Kidney epithelial cell (primary cell): ENCODE measurements at places on chromosomes 16 and 17.

- no peak for DNase-seq
These were observed 28.5 kb upstream of the NACA2 start for GRCh38 chr17:61619493-61619892.

GRCh38 chr17:69093279-69093789 lies 32.6 kb upstream of the ABCA9 start:
- no peak for DNase-seq

DNA sequence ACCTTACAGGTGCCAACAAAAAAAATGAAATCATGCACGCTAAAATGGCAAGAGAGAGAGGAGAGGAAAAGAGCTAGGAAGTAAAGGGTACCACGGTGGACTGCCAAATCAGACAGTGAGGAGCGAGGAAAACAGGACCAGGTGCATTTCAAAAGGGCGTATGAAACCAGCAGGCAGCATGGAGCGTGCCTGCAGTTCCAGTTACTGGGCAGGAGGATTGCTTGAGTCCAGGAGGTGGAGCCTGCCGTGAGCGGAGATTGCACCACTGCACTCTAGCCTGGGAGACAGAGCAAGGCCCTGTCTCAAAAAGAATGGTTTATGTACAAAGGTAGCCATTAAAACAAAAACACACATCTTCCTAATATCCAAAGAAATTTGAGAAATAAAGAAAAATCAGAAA lies 16.4 kb downstream of the USP36 start:
- no peak for DNase-seq

DNA sequence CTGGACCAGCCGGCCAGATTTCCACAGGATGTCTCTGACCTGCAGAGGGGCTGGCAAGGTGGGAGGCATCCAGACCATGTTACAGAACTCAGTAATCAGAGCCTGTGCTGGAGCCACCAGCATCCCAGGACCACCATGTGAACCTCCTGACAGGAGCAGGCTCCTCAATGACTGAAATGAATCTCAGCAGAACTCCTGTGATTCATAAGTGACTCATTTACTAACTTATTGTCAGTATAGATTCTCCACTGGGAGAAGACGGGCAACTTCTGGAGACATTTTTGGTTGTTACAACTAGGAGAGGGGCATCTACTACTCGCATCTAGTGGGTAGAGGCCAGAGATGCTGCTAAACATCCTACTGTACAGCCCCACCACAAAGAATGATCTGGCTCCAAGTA lies 3.1 kb upstream of the WWOX start:
- DNase-seq = no peak

DNA sequence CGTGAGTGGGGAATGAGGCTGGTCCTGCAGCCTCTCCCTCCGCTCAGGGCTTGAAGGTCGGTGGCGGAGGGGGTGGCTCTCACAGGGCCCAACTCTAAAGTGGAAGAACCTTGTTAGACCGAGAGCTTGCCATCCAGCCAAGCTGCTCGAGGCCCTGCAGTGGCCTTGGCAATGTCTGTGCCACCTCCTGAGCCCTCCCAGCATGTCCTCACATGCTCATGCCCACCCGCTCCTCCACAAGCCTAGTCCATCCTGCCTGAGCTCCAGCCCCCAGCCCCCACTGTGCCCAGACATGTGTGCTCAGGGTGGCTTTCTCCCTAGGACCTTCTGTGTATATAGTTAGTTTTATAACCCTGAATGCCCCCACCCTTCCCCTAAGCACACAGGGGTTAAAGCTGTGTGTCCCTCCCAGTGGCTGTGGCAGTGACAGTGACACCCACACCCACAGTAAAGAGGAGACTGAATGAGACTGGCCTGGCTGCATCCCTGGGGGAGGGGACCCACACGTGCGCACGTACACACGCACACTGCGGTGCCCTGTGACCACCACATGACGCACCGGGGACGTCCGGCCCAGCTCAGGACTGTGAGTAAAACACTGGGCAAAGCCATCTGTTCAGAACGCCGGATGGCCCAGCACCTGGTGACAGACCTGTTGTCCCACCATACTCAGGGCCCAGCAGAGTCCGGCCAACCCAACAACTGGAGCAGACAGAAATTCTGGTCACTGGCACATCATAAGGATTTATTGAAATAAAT lies 15.6 kb downstream of the PDK2 start:
- DNase-seq = no peak

DNA sequence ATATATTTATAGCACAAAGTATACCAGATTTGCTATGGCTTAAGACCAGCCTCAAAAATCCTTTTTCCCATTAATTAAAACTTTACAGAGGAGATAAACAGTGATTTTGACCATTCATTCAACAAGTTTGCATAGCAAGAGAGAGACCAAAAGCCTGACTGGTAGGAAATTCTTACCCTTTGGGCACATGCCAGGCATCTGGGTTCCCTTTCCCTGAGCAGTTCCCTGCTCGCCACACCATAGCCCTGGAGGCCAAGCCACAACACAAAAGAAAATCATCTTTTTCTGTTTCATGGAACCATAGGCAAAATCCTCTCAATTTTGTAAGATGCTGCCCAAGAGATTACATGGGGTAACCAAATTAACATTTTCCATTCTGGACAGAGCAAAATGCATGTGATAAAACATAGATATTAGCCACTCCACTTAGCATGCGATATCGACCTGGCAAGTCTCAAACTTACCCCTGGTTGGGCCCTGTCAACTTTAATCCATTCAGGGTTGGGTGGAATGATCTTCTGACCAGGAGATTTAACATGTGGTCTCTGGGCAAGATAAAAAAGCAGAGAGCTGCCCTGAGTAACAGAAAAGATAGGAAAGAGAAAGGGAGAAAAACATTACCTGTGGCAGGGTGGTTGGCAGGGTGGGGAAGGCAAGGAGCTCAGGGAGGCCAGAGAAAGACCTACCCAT lies 57.6 kb upstream of the B4GALNT2 start:
- no peak for DNase-seq

DNA sequence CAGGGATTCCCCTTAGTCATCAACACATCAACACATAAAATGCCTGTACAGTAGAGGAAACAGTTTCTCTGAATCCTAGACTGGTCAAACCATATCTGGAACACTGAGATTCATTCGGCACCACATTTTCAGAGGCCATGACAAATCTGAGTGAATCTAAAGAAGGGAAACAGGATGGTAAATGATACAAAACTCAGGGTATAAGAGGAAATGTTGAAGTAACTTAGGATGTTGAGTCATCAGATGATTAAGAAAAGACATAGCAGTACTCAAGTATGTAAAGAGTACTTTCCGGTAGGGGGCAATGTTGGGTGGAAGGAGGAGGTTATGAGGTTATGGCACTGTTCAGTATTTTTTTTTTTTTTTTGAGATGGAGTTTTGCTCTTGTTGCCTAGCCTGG lies 358.5 kb upstream of the PMFBP1 start:
- DNase-seq = no peak

DNA sequence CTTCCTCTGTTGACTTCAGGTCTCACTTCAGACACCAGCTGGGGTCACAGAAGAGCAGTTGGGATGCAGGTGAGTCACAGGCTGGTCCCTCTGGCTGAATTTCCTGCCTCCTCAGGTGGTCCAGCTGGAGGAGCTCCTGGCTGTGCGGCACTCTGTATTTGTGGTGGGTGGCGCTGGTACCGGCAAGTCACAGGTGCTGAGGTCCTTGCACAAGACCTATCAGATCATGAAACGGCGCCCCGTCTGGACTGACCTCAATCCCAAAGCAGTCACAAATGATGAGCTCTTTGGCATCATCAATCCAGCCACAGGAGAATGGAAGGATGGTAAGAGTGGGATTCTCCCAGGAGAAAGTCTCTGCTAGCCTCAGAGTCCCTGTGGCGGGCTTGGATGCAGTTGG lies 149.2 kb downstream of the DNAH9 start:
- DNase-seq = no peak

DNA sequence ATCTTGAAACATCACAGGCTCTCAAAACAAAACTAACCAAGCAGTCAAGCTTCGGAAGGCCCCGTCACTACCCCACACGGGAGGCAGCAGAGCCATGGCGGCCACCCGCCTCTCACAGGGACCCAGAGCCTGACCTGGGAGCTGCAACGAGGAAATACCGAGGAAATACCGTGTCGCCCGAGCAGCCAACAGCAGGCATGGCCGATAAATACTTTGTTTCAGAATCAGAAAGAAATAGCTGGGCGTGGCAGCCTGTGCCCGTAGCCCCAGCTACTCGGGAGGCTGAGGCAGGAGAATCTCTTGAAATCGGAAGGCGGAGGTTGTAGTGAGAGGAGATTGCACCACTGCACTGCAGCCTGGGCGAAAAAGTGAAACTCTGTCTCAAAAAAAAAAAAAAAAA lies 6.9 kb downstream of the LMF1 start:
- DNase-seq = no peak

DNA sequence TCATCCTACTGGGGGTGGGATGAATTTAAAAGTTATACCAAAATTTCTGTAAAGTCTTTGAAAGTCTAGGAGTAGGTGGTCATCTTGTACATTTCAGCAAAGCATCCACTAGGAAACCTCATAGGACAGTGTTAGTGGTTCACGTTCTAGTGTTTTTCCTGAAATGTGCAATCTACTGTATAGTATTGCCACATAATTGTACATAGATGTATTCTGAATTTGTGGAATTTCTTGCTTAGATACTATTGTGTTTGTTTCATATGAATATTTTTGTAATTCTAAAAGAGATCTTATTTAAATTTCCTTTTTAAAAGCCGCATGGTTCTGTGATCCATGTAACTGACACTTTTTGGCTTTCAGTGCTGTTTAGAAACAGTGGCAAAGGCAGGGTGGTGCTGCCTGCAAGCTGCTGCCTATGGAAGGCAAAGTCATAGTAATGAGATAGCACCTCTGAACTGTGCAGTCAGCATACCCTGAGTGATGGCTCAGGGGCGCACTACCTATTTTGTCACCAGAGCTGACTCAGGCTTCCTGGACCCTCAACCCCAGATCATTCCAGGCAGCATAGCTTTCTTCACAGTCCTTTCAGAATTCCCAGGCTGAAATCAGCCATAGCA lies 193.3 kb downstream of the MRTFB start:
- no peak for DNase-seq

DNA sequence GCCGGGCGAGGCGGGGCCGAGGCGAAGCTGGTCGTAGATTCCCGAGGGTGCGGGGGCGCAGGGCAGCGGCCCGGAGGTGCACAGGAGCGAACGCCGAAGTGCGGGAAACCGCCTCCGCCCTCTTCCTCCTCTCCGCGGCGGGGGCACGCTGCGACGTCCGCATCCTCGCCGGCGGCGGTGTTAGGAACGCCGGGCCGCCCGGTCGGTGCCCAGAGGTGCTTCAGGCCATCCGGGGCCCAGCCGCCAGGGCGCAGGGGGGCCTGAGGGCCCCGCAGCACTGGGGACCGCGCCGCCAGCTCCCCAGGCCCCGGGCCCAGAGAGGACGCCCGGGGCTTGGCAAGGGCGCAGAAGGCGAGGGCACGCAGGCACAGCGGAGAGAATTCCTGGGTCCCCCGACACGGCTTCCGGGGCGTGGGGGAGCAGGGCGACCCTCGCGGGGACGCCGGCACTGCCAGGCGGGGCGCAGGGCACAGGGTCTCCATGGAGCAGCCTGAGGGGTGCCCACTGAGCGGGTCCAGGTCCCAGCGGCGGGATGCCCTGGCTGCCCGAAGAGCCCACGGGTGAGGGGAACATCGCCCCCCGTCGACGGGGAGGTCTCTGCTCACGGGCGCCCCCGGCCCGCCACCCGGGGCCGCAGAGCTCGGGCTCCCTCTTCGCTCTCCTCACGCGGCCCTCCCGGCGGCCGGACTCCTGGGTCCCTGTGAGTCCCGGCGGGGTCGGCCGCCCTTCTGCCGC lies 576 bp downstream of the EPOP start:
- DNase-seq = no peak

GRCh38 chr17:72270273-72270924 lies 149.6 kb downstream of the SOX9 start:
- no peak for DNase-seq

- no peak for DNase-seq
These were observed 118.3 kb downstream of the RAB11FIP4 start for GRCh38 chr17:31509805-31510177.

- no peak for DNase-seq
These were observed 42.4 kb downstream of the RAI1 start for GRCh38 chr17:17723354-17724261.

- DNase-seq = peak; percentile 26
These were observed 28.6 kb upstream of the PAFAH1B1 start for GRCh38 chr17:2564877-2565276.

DNA sequence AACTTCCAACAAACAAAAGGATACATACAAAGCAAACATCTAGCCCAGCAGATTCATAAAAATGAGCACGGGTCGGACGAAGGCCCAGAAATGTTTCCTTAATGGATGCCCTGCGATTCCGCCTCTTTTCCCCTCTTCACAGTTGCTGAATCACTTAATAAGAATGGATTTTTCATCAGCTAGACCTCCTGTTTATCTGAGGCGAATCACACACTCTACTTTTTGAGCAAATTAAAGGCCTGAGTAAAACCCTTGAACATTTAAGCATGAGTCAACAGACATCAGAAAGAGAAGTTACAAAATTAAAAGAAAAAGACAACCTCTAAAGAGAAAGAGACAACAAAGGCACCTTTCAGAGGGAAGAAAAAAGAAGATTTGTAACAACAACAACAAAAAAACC lies 44.7 kb downstream of the HS3ST3A1 start:
- no peak for DNase-seq

GRCh38 chr16:85629326-85629725 lies 16.2 kb downstream of the GSE1 start:
- DNase-seq = no peak
